ENCODE measurements at places on chromosomes 7 and 10.
A peak's percentile ranks its signal among the peaks of the same experiment; 100 is the strongest.

DNA sequence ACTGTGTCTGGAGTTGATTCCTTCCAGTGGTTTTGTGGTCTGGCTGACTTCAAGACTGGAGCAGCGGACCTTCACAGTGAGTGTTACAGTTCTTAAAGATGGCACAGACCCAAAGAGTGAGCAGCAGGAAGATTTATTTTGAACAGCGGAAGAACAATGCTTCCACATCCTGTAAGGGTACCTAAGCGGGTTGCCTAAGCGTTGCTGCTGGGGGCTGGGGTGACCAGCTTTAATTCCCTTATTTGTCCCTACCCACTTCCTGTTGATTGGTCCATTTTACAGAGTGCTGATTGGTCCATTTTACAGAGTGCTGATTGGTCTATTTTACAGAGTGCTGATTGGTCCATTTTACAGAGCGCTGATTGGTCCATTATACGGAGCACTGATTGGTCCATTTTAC, 13.2 kb downstream of the AKR1B15 start:
- no peak for DNase-seq

DNA sequence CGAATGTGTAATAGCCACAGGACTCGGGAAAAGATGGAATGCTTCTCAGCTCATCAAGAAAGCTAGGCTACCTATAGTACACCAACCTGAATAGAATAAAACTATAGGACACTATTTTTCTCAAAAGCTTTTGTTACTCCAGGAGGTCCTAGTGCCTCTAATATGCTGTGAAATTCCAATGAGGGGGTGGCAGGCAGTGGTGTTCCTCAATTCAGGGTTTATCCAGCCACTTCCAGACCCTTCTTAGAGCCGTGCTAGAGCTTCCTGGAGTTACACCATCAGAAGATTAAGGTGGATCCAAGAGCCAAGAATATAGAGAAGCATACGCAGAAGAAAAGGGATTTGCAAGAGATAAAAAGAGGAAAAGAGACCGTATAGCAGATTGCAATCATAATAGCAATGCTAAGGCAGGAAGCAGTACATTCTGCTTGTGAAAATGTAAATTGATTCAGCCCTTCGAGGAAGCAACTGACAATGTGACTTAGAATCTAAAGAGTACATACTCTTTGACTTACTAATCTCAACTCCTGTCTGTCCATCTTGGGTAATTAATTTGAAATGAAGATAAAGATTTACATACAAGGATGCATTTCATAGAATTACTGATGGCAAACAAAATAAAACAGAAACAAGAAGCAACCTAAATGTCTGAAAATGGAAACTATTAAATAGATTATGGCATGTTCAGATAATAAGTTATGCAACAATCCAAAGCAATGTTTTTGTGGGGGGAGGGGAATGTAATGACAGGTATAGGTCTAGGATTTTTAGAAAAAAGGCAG, 2.1 kb downstream of the ST8SIA6 start:
- DNase-seq = no peak

GRCh38 chr10:117652228-117653169, 110.0 kb downstream of the EMX2 start:
- DNase-seq = no peak

- DNase-seq = no peak
Measured at GRCh38 chr7:130649004-130649790, 19.4 kb downstream of the COPG2 start.

DNA sequence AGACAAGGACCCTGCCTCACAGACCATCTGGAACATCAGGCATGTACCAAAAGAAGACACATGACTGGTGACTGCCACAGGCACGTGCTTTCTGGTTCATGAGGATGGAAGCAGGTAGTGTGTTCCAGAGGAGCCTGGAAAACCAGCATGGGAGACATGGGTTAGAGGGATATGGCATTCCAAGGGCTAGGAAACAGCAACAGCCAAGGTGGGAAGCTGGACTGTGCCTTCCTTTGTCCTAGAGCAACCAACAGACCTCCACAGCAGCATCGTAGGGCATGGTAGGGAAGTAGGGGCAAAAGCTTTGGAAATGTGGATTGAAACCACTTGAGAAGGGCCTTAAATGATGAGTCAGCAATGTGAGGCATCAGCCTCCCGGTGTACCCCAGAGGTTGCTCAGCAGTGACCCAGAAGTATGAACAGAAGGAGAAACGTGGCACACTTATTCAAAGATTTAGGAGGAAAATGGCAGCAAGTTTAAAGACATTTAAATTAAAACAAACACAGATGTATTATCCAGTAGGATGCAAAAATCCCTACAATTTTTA, 51.0 kb downstream of the PRLHR start:
- no peak for DNase-seq

DNA sequence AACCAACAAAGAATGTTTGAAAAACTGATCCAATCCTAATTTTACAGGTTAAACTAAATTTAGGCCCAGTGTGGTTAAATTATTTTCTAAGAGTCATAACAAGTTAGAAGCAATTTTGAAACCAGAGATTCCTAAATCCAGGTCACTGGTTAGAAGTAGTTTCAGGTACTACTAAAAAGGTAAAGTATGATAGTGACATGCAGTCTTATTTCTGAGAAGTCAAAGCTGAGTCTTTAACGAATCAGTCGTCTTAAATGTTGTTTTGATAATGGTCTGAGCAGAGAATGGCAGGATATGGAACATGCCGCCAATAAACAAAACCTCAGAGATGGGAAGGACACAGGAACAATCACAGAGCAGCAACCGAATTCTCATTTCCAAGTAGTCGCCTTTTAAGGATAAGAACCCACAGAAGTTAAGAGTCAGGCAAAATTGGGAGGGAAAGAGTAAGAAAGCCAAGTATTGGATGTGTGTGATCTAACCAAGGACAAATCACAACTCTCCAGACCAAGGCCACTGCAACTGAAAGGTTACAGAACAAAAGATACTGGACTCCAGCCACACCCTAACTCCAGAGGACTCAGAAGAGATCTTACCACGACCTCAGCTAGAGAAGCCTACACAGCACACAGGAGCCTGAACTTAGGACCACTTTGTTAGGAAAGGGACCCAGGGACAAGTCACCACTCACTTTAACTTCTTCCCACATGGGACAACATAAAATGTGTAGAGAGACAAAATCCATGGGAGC, 19.7 kb downstream of the TMEM243 start:
- no peak for DNase-seq

GRCh38 chr10:72611783-72612182, 14.1 kb downstream of the MICU1 start:
- no peak for DNase-seq

GRCh38 chr7:2024567-2024918, 208.2 kb downstream of the MAD1L1 start:
- DNase-seq = no peak

- DNase-seq = peak; percentile 64
Measured at GRCh38 chr10:23994459-23995046, 214.4 kb upstream of the KIAA1217 start.

GRCh38 chr10:48670978-48671913, 13.4 kb upstream of the WDFY4 start:
- DNase-seq = no peak

GRCh38 chr7:27203365-27203953, 3.6 kb upstream of the HOXA13 start:
- DNase-seq = no peak

- DNase-seq = no peak
Measured at GRCh38 chr7:99106821-99107241, 37.1 kb downstream of the SMURF1 start.

DNA sequence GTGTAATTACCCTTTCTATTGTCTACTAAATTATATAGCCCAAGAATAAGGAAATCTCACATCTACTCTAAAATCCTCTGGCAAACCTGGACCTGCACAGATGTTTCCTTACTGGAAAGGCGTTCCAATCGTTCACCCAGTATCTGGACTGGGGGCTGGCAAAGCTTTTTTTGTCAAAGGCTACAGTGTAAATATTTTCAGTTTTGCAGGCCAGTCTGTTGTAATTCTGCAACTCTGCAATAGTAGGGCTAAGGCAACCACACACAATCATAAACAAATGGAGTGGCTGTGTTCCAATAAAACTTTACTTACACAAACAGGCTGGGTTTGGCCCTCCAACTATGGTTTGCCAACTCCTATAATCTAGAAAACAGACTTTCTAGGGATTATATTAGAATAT, 56.2 kb downstream of the GLI3 start:
- no peak for DNase-seq

DNA sequence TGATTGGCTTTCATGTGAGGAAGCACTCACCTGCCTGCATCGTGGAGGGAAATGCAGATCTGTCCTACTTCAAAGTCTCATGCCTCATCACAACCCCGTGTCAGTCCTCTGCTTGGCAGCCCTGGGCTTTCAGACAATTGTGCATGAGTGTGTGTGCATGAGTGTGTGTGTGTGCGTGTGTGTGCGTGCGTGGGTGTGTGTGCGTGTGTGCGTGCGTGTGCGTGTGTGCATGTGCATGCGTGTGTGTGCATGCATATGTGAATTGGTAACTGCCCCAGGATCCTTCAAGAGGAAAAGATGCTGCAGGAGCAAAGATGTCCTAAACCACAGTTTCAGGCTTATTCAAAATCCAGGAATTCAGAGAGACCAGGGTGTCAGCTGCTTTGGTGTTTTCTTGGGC, 71.3 kb downstream of the LANCL2 start:
- no peak for DNase-seq

DNA sequence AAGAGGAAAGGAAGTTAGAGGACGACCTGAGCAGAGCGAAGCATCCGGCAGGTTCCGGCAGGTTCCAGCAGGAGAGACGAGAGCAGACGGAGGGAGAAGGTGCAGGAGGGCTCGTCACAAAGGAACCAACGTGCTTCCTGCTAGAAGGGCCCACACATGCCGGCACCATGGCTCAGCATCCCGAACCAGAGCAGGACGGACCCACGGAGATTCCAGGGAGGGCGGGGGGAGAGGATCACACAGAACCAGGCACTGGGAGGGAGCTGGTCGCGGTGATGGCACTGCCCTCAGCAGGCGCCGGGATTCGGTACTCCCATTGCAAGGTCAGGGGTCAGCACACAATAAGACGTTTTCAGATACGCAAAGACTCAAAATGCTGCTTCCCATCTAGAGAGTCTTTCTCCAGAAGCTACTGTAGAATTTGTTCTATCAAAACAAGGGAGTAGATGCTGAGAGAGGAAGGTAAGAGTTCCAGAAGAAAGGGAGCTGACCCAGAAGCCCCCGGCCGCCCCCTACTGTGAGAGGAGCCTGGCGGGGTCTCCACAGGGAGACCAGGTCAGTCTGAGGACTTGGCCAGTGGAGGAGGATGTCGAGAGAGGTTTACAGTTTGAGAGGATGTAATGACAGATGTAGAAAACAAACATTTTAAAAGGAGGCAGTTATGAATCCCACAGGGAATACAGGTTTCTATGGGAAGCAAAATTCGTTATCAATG, 23.6 kb upstream of the PWWP2B start:
- DNase-seq = no peak

GRCh38 chr7:28155019-28155660, 25.5 kb downstream of the JAZF1 start:
- no peak for DNase-seq

DNA sequence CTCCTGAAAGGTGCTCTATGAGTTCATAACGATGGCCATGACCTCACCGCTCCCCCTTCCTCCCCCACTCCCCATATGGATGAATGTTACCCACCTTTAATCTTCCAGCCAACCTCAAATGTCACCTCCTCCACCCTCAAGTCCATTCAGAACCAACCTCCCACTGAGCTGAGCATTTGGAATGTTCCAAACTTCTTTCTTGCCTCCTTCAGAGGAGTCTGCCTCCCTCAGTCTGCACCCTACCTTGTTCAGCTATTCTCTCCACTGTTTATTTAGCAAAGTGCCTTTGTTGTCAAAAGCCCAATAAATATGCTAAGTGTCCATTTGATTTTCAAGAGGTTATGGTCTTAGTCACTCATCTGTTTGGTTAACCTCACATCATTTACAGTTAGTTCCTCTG, 22.9 kb upstream of the MTPAP start:
- no peak for DNase-seq

GRCh38 chr10:26857991-26858706, 2.6 kb downstream of the ABI1 start:
- DNase-seq = no peak

GRCh38 chr10:72502581-72502980, 123.3 kb downstream of the MICU1 start:
- DNase-seq = no peak

DNA sequence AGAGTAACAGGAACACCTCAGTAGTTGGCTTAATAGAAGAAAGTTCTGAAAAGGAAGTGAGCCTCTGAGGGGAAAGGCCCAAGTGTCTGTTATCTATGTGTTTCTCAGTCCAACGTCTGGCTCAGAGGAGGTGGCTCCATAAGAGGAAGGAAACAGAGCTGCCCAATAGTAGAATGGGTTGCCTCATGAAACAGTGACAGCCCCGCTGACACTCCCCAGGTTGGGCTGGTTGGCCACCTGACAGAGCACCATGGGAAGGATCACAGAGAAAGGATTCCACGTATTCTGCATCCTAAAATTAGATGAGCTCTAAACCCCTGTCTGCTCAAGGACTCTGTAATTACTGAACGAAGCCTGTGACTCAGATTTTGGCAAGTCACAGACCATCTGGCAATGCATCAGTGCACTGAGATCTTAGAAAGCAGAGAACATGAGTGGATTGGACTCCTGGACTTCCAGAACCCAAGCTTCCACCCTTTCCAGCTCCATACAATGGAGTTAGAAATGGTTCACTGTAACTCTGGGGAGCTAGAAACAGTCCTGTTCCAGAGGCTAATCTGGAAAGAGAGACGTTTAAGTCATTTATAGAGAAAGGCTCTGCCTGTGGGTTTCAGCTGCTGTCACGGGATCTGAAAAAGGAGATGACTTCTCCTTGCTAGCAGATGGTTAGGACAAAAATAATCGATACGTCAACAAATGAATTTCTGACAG, 2.9 kb downstream of the PKD2L1 start:
- DNase-seq = no peak

DNA sequence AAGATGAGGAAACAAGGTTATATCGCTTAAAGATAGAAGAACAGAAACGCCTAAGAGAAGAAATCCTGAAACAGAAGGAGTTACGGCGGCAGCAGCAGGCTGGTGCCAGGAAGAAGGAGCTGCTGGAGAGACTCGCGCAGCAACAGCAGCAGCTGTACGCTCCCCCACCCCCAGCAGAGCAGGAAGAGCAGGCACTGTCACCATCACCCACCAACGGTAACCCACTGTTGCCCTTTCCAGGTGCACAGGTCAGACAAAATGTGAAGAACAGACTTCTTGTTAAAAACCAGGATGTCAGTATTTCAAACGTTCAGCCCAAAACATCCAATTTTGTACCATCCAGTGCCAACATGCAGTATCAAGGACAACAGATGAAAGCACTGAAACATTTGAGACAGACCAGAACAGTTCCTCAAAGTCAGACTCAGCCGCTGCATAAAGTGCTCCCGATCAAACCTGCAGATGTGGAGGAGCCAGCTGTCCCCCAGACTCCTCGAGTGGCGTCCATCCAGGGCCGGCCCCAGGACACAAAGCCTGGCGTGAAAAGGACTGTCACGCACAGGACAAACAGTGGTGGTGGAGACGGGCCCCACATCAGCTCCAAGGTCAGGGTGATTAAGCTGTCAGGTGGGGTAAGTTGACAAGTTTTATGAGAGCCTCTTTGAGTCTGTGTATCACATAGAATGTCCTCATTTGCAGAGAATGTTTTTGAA, 67.1 kb downstream of the SHH start:
- DNase-seq = no peak

Measured in HEK293T (cell line).